ENCODE measurements at places on chromosomes 6 and 20. TPM values are rescaled to one million over a fixed set of nuclear protein-coding genes. Genes with fewer than 3 reads are reported as not detected.
A peak's percentile ranks its signal among the peaks of the same experiment; 100 is the strongest.

Gene TPX2
- 10.5 TPM for total RNA-seq

Gene PACRG
- total RNA-seq: 2.9 TPM

Gene BPIFA1
- total RNA-seq: not detected

Gene RIMS1
- 0.21 TPM for total RNA-seq

Gene C6orf15
- total RNA-seq: 1.2 TPM

Gene PTPRT
- not detected for total RNA-seq

Gene ABHD16B
- total RNA-seq: not detected

Gene EPM2A
- total RNA-seq: 35.7 TPM

Gene ETV7
- total RNA-seq: not detected

Gene CCN6
- total RNA-seq: not detected

Gene SPTLC3
- 9.0 TPM for total RNA-seq

Gene GPR6
- total RNA-seq: not detected

Gene RPS6KA2
- total RNA-seq: 14.9 TPM

Gene ZSWIM1
- 10.4 TPM for total RNA-seq

Gene HRH3
- 0.08 TPM for total RNA-seq

Gene ZBTB9
- 5.2 TPM for total RNA-seq

Gene APOBEC2
- 231 TPM for total RNA-seq

Gene CLIC5
- 0.03 TPM for total RNA-seq

GRCh38 chr6:110550353-110550752, 73.9 kb upstream of the SLC22A16 start:
- DNase-seq: no peak

- no peak for DNase-seq
These were observed 72.0 kb downstream of the DST start for GRCh38 chr6:56570413-56571359.

GRCh38 chr20:9837634-9838033, 1.2 kb downstream of the PAK5 start:
- DNase-seq: no peak

DNA sequence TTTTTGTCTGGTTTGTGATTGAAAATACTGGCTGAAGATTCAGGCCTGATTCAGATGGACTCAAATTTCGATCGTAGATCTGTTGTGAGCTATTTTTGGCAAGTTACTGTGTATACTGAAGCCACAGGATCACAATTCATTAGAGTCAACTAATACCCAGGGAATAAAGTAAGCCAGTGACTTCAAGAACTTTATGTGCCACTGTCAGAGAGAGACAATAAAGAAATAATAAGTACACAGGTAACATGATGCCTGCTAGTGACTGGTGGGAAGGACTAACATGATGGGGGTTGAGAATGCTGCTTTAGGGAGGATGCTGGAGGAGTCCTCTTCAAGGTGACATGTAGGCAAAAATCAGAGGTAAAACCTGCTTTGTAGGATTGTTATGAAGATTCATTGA, 215.9 kb downstream of the DOK5 start:
- no peak for DNase-seq

GRCh38 chr20:14264869-14265268, 72.5 kb downstream of the FLRT3 start:
- DNase-seq: peak; percentile 18

DNA sequence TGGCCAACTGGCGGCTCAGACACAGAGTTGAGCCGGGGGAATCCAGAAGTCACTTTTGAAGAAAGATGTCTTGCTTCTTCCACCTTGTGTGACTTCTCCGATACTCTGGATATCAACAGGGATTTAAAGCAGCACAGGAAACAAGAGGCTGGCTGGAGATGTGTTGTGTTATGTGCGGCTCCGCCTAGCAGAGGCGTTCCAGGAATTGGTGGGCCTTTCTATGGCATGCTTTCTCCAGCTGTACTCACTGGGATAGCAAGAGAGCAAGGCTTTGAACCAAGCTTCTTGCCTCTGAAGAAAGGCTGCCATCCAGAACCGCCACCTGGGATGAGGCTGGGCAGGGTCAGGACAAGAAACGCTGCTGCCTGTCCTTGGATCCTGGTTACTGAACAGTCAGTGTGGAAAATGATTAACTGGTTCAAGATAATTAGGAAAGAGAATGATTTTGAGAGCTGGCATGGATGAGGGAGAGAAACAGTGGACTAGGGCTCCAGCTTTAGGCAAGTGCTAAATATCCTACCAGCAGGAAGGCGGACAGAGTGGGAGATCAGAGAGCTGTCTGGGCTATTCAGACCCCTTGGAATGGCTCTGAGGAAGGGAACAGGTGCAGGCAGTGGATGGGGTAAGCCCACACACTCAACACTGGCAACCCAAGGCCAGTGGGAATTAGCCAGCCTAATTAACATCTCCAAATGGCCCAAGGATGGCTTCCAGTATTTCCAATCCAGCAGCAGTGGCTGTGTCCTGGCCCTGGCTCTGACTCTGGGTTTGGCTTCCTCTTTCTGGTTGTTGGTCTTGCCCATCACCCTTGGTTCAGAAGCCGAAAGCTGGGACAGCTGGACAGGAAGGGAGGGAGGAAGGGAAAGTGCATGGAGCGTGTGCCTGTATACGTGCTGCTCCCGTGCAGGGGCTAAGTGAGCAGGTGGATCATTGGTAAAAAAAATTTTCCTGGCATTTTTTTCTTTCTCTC, 31.9 kb downstream of the INSM1 start:
- peak; percentile 28 for DNase-seq

GRCh38 chr6:170346649-170347048, 40.1 kb downstream of the FAM120B start:
- DNase-seq: no peak

GRCh38 chr20:64114356-64114971, 7.1 kb upstream of the NPBWR2 start:
- no peak for DNase-seq

DNA sequence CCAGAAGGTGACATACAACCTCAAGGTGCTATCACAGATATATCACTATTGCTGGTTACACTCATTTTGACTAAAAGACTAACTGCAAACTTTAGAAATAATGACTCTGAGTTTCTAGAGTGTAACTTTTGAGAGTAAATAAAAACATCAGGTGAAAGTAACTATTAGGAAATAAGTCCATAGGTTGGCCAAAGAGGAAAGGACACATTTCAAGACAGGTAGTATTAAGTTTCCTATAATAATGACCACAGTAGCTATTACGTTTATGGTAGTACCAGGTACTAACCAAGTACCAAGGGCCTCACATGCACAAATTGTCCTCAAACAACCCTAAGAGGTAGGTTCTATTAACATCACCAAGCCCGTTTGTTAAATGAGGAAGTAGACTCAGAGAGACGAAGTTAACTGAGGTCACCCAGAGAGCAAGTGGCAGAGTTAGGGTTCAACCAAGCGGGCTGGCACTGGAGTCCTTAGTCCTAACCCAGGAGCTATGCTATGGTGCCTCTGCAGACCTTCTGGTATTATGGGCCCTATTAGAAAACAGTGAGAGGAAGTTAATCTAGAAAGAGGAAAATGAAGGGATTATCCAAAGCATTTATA, 36.8 kb downstream of the HEBP2 start:
- DNase-seq: no peak

DNA sequence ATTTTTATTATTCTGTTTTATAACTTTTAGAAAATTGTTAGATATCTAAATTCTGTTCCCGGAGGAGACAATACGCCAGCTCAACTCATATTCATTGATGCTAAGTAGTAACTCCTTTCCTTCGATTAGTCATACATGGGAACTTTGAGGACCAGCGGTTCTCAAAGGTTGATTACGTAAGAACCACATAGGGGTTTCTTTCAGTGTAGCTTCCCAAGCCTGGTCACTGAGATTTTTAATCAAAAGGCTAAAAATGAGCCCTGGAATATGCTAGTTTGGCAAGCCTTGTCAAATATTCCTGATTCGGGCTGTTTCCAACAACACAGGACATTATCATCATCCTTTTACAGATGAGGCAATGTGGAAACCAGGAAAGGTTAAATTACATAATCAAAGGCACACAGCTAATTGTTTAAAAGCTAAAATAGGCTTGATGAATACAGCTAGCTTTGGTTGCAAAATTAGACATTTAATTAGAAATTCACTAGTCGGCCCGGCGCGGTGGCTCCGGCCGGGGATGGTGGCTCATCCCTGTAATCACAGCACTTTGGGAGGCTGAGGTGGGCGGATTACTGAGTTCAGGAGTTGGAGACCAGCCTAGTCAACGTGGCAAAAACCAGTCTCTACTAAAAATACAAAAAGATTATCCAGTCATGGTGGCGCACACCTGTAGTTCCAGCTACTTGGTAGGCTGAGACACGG, 14.6 kb upstream of the MEI4 start:
- no peak for DNase-seq

DNA sequence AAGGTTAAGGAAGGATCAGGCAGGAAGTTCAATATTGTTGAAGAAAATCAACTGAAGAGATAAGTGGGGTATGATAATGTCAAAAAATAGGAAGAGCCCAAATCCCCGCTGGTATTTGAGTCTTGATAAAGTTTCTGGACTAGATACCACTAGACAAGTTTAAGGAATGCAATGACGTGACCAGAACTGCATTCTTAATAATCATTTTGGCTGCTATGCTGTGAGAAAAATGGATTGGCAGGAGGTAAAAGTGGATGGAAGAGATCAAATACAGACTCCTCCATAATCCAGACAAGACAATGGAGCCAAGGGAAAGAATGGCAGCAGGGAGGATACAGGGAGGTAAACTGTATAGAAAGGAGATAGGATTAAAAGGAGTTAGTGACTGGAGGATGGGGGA, 128.2 kb downstream of the COL12A1 start:
- no peak for DNase-seq

GRCh38 chr20:49948809-49949507, 12.8 kb downstream of the RNF114 start:
- peak; percentile 43 for DNase-seq

- DNase-seq: no peak
These were observed 189.7 kb downstream of the PACRG start for GRCh38 chr6:162917506-162917905.

DNA sequence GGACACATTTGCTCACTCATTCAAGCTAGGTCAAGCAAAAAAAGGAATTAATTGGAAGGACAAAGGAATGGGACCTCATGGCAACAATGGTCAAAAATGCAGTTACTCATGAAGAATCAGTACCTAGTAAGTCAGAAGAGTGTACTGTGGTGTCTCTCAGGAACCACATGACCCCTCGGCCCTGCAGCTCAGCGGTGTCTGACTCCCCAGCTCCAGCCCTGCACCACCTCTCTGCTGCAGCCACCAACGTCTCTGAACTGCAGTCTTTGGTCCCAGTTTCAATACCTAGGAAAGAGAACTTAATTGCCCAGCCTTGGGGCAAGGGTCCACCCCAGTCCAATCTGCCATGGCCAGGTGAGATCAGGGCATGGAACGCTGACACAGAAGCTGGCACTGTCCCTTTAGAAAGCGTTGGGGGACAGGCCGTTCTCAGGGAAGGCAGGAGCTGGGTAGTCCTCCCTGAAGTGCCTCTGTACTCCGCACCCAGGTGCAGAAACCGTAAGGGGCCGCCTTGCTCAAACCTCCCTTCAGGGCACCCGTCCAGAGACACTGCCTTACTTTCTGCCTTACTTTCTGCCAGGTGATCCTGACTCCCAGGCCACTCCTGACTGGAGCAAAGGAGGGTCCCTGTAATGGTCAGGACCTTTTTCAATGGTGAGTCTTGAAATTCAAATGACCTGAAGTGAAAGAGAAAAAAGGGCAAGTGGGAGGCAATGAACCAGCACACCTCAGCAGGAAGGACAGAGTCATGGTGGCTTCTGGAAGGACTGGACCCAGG, 13.2 kb upstream of the NELFCD start:
- no peak for DNase-seq

DNA sequence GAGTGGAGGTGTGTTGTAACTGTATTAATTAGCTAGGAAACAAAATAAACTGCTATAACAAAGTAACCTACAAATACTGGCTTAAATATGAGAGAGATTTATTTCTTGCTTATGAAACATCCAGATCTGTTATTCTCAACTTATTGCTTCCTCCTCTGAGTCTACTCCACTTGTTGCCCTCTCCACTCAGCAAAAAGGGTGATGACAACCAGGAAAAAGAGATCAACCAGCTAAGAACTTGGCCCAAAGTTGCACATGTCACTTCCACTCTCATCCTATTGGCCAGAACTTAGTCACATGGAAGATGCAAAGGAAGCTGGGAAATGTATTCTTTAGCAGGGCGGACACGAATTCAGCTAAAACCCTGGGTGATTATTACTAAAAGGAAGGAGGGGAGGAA, 5.2 kb upstream of the TP53RK start:
- DNase-seq: peak; percentile 61

- no peak for DNase-seq
These were observed 15.0 kb downstream of the BTN2A1 start for GRCh38 chr6:26472549-26473290.

GRCh38 chr6:38310061-38310460, 329.7 kb downstream of the BTBD9 start:
- DNase-seq: no peak

GRCh38 chr6:27970444-27970843, 13.4 kb downstream of the OR2B6 start:
- no peak for DNase-seq

DNA sequence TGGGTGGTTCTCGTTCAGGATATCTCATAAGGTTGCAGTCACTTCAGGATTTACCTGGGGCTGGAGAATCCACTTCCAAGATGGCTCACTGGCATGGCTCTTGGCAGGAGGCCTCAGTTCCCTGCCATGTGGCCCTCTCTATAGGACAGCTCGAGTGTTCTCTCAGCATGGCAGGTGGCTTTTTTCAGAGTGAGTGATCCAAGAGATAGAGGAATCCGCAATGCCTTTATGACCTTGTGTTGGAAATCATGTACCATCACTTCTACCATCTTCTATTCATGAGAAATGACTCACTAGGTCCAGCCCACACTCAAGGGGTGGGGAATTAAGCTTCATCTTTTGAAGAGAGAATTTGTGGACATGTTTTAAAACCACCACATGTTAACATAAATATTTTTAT, 37.8 kb downstream of the PPP1R16B start:
- DNase-seq: no peak

DNA sequence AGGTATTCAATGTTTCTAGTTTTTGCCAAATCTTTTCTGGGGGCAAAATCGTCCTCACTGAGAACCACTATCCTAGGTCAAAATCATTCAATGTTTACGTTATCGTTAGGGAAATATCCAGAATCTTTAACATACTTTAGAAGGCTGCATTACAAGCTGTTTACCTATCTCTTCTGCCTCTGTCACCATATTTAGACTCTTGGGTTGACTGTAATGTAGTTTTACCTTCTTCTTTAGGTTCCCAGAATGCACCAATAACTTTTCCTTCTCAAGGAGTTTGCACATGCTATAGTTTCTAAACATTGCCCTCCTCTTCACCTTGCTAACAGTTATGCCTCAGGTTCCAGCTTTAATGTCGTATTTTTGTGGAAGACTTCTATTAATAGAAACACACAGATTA, 1185.5 kb upstream of the ADGRB3 start:
- no peak for DNase-seq

DNA sequence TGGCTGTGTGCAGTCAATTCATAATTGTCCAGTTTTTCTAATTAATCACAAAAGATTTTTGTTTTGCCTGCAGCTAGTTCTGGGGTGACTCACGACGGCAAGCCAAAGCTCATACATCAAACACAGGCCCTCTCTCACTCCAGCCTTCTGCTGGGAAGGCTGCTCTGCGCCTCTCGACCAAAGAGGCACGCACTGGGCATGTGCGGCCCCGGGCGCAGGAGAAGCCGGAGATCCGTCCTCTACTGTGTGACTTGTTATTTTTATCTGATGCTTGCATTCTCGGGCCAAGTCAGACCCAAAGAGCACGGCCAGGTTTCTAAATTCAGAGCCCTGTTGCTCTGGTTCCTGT, 98.5 kb downstream of the TFAP2A start:
- DNase-seq: no peak
